ENCODE measurements at places on chromosomes 12 and 14. TPM values are rescaled to one million over a fixed set of nuclear protein-coding genes. Genes with fewer than 3 reads are reported as not detected.

KCNH3 gene
- total RNA-seq, result 1.1 TPM

MED13L gene
- total RNA-seq, result 36.5 TPM

CCDC184 gene
- total RNA-seq, result 0.33 TPM

BATF gene
- not detected for total RNA-seq

C12orf54 gene
- total RNA-seq, result not detected

ACOT4 gene
- total RNA-seq, result 2.3 TPM

PRH1 gene
- 4.1 TPM for total RNA-seq

ANKS1B gene
- total RNA-seq, result 0.25 TPM

CISTR gene
- total RNA-seq, result not detected

NKX2-1 gene
- not detected for total RNA-seq

FNTB gene
- 19.1 TPM for total RNA-seq

INHBC gene
- total RNA-seq, result not detected

GLI1 gene
- 6.7 TPM for total RNA-seq

CLEC1B gene
- not detected for total RNA-seq

C1R gene
- total RNA-seq, result 53.5 TPM

NELL2 gene
- total RNA-seq, result 0.49 TPM

MMP17 gene
- total RNA-seq, result 3.3 TPM

KRT72 gene
- total RNA-seq, result not detected

NTS gene
- not detected for total RNA-seq

HECTD4 gene
- 21.8 TPM for total RNA-seq

COQ10A gene
- total RNA-seq, result 9.8 TPM

SYNE3 gene
- 1.1 TPM for total RNA-seq

KIF5A gene
- total RNA-seq, result 0.98 TPM

SSTR1 gene
- total RNA-seq, result 2.4 TPM

CLEC12A gene
- total RNA-seq, result not detected

CLEC4D gene
- not detected for total RNA-seq

MYH6 gene
- total RNA-seq, result not detected

LRRC43 gene
- 3.7 TPM for total RNA-seq

DPF3 gene
- 2.0 TPM for total RNA-seq

REM2 gene
- total RNA-seq, result 0.38 TPM

Measured in mesangial cell (primary cell).